A172 (cell line): ENCODE measurements at places on chromosomes 4 and X.

GRCh38 chrX:140249088-140249487, 255.8 kb downstream of the SOX3 start:
- no peak for DNase-seq

DNA sequence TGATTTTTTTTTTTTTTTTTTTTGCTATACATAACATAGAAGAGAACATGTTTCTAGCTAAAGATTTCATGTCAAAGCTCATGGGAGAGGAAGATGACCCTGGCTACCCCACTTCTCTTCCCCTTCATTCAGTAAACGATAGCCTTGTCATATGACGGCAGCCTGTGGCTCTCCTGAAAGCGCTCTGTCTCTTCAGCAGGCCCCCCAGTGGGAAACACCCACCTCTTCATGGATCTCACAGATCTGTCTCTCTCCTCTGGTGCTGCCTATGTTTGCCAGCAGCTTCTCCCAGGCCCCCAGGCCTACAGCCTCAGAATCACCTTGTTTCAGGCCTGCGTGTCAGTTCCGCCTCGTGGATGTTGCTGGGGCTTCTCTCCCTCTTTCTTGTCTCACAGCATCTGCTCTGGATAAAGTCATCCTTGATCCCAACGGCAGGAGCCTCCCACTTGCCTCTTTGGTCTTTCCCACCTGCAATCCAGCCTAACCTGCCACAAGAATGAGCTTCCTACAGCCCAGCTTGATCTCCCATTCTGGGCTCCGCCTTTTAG, 34.6 kb downstream of the RHOH start:
- DNase-seq: no peak

GRCh38 chr4:153227469-153228075, 23.3 kb downstream of the TRIM2 start:
- no peak for DNase-seq

- no peak for DNase-seq
Observed at GRCh38 chr4:54625391-54625790, 32.4 kb upstream of the KIT start.

DNA sequence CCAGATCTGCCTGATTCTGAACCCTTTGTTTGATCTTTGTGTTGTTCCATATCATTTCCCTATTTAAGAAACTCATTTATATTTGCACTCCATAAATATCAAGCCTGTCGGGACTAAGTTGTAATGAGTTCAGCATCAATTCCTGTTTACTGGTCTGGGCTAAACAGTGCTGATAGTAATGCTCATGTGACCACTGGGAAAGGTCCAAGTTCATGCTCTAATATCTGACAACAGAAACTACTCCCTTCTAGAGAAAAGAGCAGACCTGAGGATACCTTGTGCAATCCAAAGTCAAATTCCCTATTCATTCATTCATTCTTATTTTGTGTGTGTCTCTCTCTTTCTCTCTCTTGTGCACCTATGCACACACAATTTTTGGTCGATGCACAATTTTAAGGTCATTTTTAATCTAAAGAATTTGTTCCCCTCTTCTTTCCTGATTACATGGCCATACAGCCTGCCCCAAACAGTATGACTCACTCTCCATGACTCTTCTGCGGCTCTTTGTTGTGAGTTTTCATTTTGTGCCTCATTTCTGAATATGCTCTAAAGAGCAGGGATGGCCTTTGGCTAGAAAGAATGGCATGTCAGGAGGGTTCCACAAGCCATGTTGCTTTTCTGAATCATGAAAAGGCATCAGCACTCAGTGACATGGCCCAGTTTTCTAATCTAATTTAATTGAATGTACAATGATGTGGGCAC, 664.3 kb downstream of the RPA4 start:
- no peak for DNase-seq

DNA sequence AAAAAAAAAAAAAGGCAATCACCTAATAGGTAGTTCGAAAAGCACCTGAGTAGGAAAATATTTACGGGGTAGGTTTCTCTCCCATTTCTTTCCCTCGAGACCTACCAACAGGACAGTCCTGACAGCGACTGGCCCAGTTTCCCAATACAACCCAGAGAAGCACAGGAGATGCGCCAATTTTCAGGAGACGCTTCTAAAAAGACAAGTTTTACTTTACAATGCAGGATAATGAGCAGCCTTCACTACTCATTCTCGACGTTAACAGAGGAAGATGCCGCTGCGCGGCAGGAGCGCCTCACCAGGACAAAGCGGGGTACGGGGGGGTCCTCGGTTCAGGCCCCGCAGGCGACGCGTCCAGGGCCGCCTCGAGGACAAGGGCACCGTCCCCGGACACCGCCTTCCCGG, 708 bp downstream of the BCLAF3 start:
- DNase-seq: peak; percentile 14

DNA sequence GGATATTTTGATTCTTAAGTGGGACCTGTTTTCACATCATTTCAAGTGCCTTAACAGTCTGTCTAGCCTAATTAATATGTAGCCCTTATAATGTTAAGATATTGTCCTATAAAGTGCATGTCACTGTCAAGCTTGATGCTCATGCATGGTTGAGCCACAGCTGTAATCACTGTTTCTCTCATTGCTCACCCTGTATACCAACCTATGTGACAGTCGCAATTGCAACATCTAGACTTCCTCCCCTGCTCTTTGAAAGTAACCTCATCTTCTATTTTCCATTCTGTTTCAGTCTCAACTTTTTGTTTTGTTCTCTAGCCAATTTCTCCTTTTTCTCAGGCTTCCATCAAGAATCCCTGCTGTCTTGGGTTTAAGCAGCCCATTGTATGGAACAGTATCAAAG, 24.4 kb upstream of the MSL3 start:
- no peak for DNase-seq

- DNase-seq: no peak
Observed at GRCh38 chr4:181525634-181526033, 717.6 kb upstream of the TENM3 start.

DNA sequence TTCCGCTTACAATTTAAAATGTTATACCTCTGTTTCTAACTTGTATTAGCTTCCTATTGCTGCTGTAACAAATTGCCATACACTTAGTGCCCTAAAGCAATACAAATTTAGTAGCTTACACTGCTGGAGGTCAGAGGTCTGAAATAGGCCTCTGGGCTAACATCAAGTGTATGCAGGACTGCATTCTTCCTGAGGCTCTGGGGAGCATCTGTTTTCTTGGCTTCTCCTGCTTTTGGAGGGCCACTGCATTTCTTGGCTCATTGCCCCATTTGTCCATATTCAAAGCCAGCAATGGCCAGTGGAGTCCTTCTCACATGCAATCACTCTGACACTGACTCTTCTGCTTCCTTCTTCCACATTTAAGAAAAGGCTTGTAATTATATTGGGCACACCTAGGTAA, 639.8 kb upstream of the INTU start:
- DNase-seq: no peak

DNA sequence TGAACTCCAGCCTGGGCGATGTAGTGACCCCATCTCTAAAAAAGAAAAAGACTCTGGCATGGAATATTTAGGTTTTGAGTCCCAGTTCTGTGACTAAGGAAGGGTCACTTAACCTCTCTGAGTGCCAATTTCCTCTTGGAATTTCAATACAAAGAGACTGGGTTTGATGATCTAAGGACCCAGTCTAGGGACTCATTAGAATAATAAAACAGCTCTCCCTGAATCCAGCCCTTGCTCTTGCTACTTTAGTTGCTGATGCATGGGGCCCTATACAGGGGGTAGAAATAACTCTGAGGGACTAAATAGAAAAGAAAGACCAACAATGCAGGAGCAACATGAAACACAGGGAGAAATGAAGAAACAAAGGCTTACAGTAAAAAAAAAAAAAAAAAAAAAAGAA, 12.6 kb downstream of the C4orf54 start:
- no peak for DNase-seq

DNA sequence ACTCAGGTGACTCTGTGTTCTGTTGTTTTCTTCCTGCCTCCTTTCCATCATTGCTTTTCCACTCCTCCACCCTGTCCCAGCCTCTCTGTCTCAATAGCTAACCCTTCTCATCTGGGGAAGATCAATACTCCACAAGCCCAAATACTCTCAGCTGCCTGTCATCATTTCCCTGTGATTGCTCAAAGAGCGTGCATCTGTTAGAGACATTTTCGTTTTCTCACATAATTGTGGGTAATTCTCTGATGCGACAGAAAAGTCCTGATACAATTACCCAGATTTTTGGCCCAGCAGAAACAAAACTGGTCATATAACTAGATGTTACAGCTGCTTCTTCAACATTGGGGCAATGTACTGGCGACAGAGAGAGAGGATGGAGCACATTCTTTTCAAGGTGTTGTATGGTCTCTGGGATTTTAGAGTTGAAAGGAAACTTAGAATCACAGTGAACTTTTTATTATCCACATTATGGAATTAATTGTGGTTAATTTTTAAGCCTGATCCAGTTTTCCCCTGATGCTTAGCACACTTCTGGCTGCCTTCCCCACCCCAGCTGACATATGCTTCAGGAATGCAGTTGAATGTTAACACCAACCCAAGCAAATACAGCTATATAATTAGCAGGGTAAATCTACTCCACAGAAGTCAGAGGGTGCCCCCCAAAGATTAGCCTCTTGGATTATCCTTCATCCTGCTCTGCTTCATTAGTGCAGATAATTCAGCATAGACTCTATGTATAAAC, 171.4 kb upstream of the ANXA3 start:
- DNase-seq: no peak

GRCh38 chrX:70042399-70043371, 7.1 kb downstream of the AWAT2 start:
- DNase-seq: no peak

- DNase-seq: no peak
Observed at GRCh38 chr4:42768125-42768748, 111.3 kb upstream of the ATP8A1 start.

DNA sequence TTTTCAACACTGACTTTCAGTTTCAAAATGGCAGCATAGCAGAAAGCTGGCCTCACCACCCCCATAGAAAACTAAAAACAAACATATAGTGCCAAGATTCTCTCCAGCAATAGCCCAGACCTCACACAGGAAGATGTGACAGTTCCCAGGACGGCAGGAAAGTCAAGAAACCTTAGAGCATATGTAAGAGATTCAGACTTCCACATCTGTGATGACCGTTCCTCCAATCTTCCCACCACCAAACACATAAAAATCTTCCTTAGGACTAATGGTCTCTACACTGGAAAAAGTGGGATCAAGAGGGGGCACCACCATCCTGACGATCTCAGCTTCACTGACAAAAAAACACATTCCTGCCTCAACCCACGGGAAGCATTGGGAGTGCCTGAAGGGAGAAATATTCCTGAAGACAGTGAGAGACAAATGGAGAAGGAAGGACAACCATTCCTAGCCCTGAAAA, 134.1 kb upstream of the CPXCR1 start:
- DNase-seq: no peak

- no peak for DNase-seq
Observed at GRCh38 chr4:129968778-129969177, 872.8 kb downstream of the C4orf33 start.
